EH (cell line): ENCODE measurements at places on chromosomes 1 and 21.
A peak's percentile ranks its signal among the peaks of the same experiment; 100 is the strongest.

- DNase-seq, result no peak
Measured at GRCh38 chr1:109985247-109986053, 885 bp downstream of the AHCYL1 start.

GRCh38 chr1:56676571-56677035 lies 31.5 kb downstream of the PRKAA2 start:
- DNase-seq, result peak; percentile 87

DNA sequence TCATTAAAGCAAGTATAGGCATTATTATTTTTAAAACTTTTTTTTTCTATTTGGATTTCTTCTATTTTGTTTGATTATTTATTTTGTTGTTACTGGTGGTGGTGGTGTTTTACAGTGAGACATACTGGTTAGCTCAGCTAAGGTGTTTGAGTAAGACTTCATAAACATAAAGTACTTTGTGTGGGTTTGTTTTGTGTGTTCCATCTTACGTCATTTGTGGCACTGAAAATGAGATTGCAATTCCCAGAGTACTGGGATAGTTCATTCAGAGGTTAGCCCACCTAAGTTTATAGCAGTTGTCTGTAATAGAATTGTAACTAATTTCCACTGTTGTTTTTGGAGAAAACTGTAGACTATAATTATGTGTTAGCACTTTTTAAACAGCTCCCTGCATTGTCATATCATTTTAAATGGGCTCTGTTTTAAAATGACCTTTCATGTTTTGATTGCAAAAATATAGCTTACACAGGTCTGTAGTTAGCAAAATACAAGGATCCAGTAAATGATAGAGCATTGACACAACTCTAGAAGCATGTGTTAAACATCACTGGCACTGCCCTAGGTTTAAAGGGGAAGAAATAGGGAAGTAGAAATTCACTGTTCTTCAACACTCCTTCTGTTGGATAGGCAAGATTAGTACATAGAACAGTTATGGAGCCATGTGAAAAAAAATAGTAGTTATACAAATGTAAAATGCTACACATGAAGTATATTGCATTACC lies 171.7 kb downstream of the NFIA start:
- DNase-seq, result no peak

- peak; percentile 94 for DNase-seq
Measured at GRCh38 chr1:164780863-164781262, 221.9 kb downstream of the PBX1 start.

DNA sequence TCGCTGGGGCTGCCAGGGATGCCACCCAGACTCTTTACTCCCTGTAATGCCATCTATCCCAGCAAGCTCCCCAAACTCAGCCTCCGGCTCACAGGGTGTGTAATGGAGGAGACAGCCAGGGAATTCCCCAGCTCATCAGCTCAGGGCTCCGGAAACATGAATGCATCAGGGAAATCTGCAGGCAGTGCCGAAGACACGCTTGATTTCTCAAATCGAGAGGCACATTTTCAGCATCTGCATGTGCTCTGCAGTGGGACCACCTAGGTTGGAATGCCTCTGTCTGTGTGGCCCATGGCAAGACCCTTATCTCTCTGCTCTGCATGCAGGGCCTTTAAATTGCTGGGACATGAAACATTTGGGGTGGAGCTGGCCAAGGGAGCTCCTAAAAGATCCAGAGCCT lies 170.1 kb downstream of the TRABD2B start:
- DNase-seq, result no peak

DNA sequence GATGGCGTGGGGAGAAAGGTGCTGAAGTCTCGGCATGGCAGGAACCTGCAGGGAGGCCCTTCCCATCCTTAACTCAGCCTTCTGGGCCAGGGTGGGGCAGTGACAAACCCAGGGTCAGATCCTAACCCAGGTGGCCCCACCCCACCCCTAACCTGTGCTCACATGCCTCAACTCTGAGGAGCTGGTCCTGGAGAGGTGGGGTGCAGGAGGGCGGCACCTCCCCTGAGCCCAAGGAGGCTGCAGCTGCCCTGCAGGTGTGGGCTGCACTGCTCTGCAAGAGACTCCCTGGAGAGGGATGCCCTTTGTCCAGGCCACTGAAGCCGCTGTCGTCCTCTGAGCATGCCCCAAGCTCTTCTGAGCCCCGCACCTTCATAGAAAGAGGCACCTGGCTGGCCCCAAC lies 15.2 kb upstream of the ADAMTSL4 start:
- DNase-seq, result no peak

DNA sequence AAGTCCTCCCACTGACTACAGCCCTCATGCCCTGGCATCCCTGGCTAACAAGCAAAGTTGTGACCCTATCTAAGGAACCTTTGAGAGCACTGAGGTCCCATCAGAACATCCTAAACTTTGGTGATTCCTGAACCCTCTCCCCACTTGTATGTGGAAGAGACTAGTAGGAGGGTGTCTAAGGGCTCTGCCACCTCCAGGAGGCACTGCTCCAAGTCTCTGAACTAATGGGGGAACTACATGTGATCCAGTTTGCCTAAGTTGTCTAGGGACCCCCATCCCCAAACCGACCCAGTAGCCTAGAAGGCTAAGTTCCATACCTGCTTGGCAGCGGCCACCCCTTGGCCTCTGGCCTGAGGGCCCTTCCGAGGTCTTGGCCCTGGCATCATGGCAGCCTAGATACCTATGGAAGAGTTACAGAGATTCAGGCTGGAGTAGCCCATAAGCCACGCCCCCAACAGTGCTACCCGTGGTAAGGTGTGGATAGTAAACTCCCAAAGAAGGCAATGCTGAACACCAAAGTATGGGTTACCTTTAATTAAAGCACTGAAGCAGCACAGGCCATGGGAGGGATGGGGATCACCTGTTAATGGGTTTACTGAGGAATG lies 1.7 kb downstream of the CC2D1B start:
- DNase-seq, result no peak

- no peak for DNase-seq
Measured at GRCh38 chr21:42505090-42505726, 8.4 kb upstream of the SLC37A1 start.

DNA sequence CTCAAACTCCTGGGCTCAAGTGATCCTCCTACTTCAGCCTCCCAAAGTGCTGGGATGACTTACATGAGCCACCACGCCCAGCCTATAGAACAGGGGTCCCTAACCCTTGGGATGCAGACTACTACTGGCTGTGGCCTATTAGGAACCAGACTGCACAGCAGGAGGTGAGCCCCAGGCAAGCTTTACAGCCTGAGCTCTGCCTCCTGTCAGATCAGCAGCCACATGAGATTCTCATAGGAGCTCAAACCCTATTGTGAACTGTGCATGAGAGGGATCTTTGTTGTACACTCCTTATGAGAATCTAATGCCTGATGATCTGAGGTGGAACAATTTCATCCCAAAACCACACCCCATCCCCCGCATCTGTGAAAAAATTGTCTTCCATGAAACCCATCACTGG lies 13.4 kb upstream of the PSMB4 start:
- DNase-seq, result no peak

GRCh38 chr21:45192332-45192731 lies 95.4 kb downstream of the POFUT2 start:
- no peak for DNase-seq

GRCh38 chr1:171644805-171645483 lies 7.5 kb downstream of the MYOC start:
- peak; percentile 87 for DNase-seq
